ENCODE measurements at places on chromosomes 6 and 20.
A peak's percentile ranks its signal among the peaks of the same experiment; 100 is the strongest.

GRCh38 chr6:149147938-149148718 lies 169.4 kb upstream of the TAB2 start:
- no peak for DNase-seq

- no peak for DNase-seq
These were observed 268.3 kb upstream of the TAB2 start for GRCh38 chr6:149049230-149049629.

DNA sequence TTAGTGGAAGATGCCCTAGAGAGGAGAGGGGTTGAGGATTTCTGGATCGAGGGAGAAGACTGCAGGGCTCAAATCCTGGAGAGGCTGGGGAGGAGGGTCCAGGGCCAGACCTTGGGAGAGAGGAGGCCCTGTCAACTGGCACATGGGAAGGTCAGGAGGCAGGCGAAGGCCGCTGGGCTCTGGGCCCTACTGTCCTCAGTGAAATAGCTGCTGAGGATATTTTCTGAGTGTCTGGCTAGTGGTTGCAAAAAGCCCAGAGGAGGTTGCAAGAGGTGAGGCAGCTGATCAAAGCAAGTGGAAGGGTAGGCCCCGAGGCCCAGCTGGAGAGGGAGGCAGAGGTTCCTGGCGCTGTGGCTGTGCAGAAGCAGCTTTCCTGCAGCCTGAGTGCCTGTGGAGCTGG lies 103.4 kb upstream of the MLN start:
- peak; percentile 50 for DNase-seq

- peak; percentile 78 for DNase-seq
These were observed 39.7 kb upstream of the TULP1 start for GRCh38 chr6:35552285-35552917.

GRCh38 chr6:39268171-39268570 lies 38.9 kb upstream of the KCNK5 start:
- DNase-seq, result no peak

DNA sequence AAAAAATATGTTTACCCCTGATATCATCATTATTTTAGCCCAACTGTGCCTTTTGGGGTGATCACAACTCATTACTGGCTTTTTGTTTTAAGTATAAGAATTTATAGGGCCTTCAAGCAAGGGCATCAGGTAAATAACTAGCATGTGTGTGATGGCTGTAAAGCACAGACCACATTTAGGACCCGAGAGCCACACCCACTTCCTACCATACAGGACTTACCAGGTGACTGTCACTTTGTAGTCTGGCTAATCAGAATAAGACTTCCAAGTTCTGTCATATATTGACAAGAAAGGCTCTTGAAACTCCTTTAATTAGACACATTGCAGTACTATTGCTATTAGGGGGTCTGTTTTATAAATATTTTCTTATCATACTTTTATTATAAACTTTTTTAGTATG lies 31.1 kb downstream of the TMEM242 start:
- no peak for DNase-seq

DNA sequence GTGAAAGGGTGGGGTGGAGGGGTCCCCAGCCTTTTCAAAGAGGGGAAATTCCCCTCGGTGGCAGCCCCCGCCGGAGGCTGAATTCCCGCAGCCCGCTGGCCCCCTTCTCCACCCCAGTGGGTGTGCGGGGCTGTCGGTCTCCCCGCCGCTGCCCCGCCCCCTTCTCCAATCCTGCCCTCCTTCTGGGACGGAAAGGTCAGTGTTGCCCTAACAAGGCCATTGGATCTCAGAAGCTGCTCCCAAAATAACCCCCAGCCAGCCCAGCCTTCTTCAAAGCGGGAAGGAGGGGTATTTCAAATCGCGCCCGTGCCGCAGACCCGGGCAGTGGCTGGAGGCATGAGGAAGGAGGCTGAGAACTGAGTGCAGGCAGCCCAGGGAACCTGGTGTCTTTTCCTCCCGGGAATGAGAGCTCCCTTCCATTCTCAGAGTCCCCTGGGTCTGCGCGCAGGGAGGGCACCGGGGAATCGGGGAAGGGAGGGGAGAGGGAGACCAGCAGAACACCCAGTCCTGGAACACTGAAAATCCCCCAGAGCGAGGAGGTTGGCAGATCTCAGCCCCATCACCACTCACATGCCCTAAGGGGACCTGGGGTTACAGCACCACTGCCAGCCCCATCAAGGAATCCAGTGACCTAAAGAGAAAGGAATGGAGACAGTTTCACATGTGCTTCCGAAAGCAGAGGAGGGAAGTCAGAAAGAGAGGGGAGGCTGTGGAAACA lies at the start of gene JPH2:
Gene JPH2, minus strand, starts transcription at position 135 of the 718 bp plus-strand sequence. CDS start 483 bp downstream, outside the sequence.
- DNase-seq, result no peak

GRCh38 chr6:144307880-144308279 lies 22.7 kb downstream of the UTRN start:
- DNase-seq, result no peak

- no peak for DNase-seq
These were observed 10.6 kb downstream of the ACSS2 start for GRCh38 chr20:34887023-34887422.

GRCh38 chr20:64137598-64138031 lies 26.6 kb upstream of the MYT1 start:
- no peak for DNase-seq

DNA sequence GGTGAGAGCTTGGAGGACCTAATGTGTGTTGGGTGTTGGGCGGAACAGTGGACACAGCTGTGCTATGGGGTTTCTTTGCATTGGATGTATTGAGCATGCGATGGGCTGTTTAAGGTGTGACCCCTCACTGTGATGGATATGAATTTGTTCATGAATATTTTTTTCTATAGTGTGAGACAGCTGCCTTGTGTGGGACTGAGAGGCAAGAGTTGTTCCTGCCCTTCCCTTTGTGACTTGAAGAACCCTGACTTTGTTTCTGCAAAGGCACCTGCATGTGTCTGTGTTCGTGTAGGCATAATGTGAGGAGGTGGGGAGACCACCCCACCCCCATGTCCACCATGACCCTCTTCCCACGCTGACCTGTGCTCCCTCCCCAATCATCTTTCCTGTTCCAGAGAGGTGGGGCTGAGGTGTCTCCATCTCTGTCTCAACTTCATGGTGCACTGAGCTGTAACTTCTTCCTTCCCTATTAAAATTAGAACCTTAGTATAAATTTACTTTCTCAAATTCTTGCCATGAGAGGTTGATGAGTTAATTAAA lies 3.0 kb downstream of the HLA-A start:
- no peak for DNase-seq

DNA sequence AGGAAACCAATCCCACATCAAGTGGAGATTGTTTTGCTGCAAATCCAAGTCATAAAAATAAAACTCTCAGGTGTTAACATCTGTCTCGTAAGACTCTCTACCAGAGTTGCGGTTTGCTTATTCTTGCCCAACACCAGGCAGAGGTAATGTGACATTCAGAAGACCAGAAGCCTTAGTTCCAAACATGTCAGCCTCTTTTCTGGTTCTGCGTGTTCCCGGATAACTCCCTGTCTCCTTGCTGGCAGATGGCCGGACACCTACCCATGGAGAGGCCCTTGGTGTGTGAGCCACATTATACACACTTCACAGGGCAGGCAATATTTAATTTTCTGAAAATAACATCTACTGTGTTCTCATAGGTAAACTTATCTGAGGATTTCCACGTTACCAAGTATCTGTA lies 73.4 kb downstream of the GMPR start:
- DNase-seq, result no peak

GRCh38 chr6:112575309-112575834 lies 228.2 kb downstream of the RFPL4B start:
- DNase-seq, result no peak

GRCh38 chr20:57614490-57615444 lies 5.5 kb downstream of the ZBP1 start:
- no peak for DNase-seq

DNA sequence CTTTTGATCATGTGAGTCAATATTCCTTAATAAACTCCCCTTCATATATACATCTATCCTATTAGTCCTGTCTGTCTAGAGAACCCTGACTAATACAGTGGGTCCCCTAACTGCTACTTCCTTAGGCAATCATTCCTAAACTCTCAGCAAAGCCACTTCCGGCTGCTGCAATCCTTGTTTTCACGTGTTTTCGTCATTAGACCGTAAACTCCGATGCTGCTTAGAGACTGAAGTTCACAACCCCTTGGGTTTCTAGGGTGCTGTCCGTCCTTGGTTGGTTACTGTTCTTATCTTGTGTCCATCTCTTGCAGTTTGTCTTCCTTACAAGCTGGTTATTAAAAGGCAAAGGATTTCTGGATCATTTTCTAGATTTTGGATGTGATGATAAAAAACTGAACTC lies 106.4 kb downstream of the GMPR start:
- no peak for DNase-seq

GRCh38 chr6:138341176-138341575 lies 36.5 kb upstream of the SMIM28 start:
- DNase-seq, result no peak

DNA sequence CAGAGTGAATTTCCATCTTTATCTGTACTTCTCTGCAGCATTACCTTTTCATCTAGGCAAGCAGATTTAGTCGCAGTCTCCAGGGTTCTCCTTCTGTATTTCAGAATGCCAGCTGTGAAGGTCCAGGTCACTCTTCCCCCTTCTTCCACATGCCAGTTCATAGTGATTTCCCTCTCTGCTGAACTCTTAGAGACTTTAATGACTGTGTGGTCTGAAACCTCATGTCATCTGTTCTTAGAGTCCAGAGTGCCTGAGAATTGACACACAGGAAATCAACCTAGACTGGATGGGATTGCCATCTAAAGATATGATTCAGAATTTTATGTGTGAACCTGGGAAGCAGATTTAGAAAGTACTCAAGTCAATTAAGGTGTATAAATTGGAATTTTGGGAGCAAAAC lies 248.1 kb downstream of the TPBG start:
- no peak for DNase-seq

GRCh38 chr20:25194333-25194972 lies 1.1 kb upstream of the ENTPD6 start:
- DNase-seq, result no peak

DNA sequence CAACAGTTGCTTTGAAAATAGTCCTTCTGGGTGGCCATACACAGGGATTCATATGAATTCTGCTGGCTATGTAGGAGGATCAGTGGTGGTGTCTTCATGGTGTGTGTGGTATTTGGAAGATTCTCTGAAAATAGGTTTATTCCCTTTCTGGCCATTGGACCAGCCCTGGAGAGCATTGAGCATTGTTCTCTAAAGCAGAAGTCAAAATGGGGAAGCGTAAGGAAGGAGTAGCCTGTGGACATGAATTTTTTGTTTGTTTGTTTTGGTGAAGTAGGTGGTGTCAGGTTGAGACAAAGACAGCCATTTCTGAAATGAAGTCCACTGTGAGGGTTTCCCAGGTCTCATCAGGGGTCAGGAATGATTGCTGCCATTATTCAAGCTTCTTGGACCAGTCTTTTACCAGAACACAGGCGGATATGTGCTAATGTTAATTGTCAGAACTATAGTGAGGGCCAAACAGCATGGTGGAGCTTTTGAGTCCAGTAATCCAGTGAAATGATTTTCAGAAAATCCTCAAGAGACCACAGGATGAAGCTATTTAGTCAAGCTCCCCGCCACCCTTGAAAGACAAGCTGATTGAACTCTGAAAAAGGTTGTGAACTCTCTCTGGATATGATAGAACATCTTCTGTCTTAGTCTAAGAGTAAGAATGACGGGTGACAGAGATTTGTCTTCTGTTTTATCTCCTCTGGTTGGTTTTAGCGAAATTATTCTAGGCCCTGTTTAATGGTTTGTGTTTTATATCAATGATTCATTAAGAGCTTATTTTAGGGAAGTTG lies 60.0 kb downstream of the DNAH8 start:
- no peak for DNase-seq

- DNase-seq, result no peak
These were observed 105.8 kb upstream of the TOP1 start for GRCh38 chr20:40922865-40923264.

DNA sequence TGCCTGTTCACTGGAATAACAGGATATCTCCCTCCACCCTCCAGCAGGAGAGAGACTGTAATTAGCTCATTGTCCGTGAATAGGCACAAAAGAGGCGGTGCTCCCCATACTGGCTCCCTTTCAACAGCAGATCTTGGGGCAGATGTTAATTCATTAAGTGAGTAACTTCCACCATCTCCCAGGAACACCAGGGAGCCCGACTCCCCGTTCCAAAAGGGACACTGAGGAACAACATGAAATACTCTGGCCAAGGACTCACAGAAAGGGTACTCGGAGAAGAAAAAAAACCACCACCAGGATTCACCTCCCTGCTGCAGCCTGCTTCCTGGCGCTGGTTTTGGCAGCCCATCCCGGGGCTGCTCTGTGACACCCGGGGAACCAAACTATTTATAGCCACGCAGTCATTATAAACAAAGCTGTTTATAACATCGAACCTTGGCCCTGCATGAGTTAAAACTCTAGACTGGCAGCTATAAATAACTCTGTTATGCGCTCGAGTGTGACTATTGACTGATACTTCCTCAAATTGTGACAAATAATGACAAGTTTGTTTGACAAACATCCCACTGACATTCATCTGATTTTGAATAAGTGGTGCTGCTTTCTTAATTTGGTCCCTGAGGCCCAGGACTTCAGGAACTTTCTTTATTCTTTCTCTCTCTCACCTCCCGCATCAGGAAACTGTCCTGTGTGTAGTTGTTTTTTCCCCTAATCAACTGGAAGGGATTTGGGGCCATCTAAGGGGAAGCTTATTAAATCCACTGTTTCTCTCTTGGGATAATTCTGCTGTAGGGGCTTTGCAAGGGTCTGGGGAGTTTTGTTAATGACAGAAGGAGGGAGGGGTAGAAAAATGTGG lies 521.6 kb downstream of the CD83 start:
- peak; percentile 73 for DNase-seq

- no peak for DNase-seq
These were observed 54.2 kb downstream of the MAP3K5 start for GRCh38 chr6:136737871-136738691.

GRCh38 chr20:32621071-32621890 lies 36.1 kb upstream of the NOL4L start:
- no peak for DNase-seq

DNA sequence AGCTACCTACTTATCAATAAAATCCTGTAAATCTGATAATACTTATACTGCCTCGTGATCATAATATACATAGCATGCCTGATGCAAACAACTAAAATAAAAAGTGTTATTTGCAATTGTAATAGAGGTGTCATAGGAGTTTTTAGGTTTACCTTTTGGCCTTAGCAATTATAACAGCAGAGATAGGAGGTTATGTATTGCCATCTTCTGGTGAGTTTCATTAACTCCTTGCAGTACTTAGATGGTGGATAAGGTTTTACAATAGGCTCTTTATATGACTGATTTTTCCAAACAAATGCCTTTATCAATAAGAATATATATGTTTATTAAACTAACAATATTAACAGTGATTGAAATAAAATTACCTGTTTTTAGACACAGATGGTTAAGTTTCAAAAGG lies 27.8 kb upstream of the MYCT1 start:
- DNase-seq, result no peak
